DMS79 (cell line): ENCODE measurements at places on chromosomes 6 and 20.

DNA sequence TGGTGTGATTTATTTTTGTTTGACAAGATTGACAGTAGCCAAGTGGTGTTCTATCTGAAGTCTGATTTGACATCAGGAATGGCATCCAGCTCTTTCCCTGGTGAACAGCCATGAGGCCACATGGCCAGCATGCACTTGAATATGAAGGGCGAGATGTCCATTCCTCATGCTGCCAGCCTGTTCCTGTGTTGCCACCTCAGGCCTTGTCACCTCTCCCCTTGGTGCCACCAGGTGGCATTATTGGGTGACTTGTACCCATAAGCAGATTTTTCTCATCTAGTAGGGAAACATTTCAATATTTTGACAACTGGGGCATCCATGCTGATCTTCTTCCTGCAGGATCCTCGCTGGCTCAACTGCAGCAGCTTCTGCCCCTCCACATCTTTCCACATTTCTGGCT, 199.1 kb downstream of the ERMARD start:
- no peak for DNase-seq

DNA sequence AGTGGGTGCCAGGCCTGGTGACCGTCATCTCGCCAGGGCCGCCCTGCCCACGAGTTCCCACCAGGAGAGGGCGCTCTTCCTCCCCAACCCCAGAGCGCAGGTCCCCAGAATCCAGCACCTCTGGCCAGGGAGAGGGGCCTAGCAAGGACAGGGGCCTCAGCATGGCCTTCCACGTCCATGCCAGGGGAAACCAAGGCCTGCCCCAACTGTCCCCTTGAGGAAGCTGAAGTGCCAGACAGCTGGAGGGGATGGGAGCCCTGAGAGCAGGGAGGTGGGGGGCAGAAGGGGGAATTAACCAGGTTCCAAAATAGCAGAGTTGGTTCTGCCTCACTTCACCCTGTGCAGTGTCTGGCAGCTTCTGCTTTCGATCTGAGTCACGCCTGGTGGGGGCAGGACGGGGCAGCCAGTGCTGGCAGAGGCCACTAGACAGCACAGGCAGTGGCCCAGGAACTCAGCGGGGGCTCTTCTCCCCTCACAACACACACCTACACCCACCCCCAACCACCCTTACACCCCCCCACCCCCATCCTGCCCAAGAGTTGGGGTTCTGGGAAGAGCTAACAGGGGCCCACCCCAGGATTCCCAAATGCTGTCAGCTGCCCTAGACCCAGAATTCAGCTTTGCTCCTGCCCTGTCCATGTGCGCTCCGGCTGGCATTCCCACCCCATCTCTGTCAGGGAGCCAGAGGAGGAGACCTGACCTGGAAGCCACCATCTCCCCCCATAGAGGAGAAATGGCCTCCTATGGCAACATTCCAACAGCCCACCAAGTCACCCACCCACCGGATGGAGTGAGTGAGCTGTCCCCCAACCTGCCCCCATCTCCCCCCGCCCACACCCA, 29.2 kb downstream of the TFEB start:
- no peak for DNase-seq

- no peak for DNase-seq
These were observed 410.2 kb downstream of the MMUT start for GRCh38 chr6:49052901-49053300.

- no peak for DNase-seq
These were observed 205.5 kb downstream of the MMUT start for GRCh38 chr6:49257549-49257948.

GRCh38 chr20:62811720-62812119, 5.1 kb upstream of the COL9A3 start:
- no peak for DNase-seq

GRCh38 chr20:740162-740561, 28.1 kb downstream of the SLC52A3 start:
- DNase-seq, result no peak

- DNase-seq, result no peak
These were observed 189.2 kb upstream of the FERMT1 start for GRCh38 chr20:6311841-6312655.

- no peak for DNase-seq
These were observed 7.8 kb downstream of the PTGIS start for GRCh38 chr20:49560186-49560585.

DNA sequence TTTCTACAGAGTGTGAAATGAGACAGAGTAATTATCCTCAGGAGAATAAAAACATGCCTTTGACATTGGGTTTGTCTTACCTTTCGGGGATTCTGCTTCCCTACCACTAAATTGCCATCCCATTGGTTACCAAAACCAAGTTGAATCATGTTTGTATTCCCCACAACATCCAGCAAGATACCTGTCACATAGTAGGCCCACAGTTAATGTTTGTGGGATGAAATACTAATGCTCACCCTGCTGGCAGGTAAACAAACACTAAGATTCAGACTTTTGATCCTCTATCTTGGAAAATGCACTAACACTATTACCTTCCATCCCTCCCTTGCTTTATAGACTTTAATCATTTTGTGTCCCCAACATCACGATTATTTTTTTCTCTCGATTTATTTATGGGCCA, 8.2 kb upstream of the STXBP5 start:
- no peak for DNase-seq

DNA sequence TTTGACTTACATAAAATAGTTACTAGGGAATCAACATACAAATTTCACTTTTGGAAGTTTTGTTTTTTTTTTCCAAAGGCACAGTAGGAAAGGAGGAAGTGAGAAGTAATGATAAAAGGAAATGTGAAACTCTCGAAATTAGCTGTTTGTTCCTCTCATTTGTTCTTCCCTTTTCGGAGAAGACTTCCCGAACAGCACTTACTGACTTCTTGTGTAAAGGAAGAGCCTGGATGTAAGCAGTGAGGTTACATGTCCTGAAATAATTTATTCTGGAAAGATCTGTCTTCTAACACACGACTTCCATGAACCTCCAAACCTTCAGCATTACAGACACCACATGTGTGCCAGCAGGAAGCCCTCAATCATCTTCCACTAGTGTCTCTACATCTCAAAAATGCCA, 59.1 kb downstream of the KIF16B start:
- DNase-seq, result no peak

DNA sequence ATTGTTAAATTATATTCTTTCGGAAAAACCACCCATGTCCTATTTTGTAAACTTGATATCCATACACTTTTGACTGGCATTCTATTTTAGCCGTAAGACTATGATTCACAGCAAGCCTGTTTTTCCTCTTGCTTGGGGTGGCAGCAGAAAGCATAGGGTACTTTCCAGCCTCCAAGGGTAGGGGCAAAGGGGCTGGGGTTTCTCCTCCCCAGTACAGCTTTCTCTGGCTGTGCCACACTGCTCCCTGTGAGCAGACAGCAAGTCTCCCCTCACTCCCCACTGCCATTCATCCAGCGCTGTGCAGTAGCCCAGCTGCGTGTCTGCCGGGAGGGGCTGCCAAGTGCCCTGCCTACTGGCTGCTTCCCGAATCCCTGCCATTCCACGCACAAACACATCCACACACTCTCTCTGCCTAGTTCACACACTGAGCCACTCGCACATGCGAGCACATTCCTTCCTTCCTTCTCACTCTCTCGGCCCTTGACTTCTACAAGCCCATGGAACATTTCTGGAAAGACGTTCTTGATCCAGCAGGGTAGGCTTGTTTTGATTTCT, 2.1 kb upstream of the ESR1 start:
- no peak for DNase-seq

DNA sequence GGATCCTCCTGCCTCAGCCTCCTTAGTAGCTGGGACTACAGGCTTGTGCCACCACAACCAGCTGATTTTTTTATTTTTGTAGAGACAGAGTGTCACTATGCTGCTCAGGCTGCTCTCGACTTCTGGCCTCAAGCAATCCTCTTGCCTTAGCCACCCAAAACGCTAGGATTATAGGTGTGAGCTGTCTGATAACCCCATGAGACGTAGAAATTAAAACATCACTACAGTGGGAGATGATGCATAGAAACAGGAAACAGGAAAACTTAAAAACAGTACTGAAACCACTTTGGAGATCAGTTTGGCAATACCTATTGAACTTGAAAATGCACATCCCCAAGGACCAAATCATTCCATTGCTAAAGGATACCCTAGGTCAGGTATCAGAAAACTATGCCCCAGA, 10.8 kb downstream of the SENP6 start:
- DNase-seq, result no peak

GRCh38 chr20:54984104-54984448, 508.7 kb downstream of the DOK5 start:
- DNase-seq, result no peak

GRCh38 chr6:137799950-137800568, 67.0 kb upstream of the TNFAIP3 start:
- no peak for DNase-seq

DNA sequence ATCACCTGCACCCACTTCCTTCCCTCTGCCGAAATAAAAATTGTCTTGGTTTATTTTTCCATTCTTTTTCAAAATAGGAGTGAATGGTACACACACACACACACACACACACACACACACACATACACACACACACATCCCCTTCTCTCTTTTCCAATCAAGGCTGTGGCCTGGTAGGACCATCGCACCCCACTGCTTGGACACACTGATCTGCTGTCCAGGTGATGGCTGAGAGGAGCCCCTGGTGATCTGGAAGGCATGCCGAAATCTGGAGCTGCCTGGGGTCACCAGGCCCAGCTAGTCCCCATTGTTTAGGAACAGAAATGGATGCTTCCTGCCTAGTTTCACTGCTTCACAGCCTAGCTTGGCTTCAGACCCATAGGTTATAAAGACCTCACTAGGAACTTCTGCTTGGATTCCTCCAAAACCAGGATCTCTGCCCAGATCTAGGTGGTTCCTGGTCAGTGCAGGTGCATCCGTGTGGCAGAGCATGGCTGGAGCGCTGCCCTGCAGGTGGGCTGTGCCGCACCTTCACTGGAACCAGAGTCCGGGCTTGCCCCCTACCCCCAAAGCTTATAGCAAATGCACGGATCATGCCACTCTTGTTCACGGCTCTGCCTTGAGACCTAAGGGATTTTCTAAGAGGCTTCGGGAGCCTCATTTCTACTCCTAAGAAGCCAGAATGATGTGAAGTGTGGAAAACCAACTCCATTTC, 42.9 kb upstream of the DACT2 start:
- DNase-seq, result no peak

GRCh38 chr6:626236-626635, 30.7 kb downstream of the HUS1B start:
- no peak for DNase-seq

DNA sequence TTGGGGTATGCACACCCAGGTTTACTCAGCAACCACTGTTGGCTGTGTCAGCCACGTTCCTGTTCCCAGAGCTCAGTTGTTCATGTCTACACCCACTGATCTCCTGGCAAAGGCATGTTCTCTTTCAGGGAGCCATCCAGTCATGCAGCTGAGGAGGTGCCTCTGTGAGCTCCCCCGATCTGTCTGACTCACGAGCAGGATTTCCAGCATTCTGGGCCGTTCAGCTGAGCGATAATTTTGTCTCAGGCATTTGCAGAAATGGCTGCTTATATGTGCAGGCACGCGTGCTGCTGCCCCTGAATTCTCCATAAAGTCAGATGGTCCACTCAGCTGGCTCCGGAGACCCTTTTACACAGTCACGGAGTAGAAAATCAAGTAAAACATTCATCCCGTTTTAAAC, 78.4 kb upstream of the IYD start:
- DNase-seq, result no peak

- no peak for DNase-seq
These were observed 131.6 kb upstream of the NEDD9 start for GRCh38 chr6:11363881-11364576.

DNA sequence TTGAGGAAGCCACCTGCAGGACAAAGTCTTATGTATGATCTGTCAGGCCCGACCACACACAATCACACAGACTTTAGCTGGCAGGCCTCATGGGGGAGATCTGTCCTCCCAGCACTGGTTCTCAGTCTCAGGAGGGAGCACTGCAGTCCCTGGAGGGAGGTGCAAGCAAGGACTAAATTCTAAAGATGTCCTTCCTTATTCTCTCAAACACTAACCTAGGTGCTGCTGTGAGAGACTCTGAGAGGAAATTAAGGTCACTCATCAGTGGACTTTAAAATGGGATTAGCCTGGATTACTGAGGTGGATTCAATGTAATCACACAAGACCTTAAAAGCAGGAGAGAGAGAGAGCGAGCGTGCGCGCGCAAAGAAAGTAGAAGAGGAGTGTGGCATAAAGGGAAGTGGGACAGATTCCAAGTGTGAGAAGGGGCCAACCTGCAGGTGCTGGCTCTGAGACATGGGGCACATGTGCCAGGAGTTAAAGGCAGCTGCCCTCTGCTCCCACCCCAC, 14.3 kb downstream of the GLO1 start:
- no peak for DNase-seq

DNA sequence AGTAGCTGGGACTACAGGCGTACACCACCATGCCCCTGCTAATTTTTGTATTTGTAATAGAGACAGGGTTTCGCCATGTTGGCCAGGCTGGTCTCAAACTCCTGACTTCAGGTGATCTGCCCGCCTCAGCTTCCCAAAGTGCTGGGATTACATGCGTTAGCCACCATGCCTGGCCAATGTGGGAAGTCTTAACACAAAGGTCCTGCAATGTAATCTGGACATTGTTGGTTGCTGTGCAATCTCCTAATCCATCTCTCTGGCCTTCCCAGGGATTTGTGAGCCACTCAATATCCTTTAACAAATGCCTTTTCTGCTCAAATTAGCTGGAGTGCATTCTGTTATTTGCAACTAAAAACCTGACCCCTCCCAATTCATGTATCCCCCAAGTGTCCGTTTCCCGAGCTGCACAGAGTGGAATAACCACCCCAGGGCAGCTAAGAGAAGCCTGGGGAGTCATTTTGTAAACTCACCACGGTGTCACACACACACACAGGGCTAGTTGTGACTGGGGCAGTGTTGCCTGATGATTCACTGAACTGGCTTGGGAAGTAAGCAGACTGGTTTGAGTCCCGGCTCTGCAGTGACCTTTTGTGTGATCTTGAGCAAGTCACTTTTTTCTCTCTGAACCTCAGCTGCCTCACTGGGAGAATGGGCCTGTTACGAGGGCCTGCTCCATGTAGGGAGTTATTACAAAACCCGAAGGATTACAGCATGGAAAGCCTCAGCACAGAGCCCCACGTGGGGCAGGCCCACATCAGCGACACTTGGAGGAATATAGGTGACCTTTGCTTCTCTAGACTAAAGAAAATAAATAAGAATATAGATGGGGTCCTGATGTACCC, 152.3 kb downstream of the ZMYND8 start:
- no peak for DNase-seq

- DNase-seq, result no peak
These were observed 23.1 kb downstream of the TRIM27 start for GRCh38 chr6:28900577-28901256.

DNA sequence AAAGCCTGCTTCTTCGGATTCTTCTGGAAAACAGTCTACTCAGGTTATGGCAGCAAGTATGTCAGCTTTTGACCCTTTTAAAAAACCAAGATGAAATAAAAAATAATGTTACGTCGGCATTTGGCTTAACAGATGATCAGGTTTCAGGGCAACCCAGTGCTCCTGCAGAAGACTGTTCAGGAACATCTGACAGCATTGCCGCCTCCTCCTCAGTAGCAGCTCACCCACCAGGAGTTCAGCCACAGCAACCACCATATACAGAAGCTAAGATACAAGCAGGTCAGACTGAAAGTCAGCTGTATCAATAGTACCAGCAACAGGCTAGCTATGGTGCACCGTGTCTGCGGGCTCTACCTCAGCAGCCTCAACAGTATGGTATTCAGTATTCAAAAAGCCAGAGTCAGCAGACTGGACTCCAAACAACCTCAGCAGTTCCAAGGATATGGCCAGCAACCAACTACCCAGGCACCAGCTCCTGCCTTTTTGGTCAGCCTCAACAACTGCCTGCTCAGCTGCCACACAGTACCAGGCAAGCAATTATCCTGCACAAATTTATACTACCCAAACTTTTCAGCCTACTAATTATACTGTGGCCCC, 51.9 kb downstream of the BTBD9 start:
- DNase-seq, result no peak

- DNase-seq, result no peak
These were observed 28.8 kb downstream of the EFCAB8 start for GRCh38 chr20:32887492-32887891.
